ENCODE measurements at places on chromosomes 4 and X. TPM values are rescaled to one million over a fixed set of nuclear protein-coding genes. Genes with fewer than 3 reads are reported as not detected.

GRCh38 chr4:39524161-39524957 is 2.9 kb downstream of the UGDH start:
- no peak overlapping the region for H3K27ac ChIP-seq
- peaks cover 19% of the 10 kb centered on the region for H3K4me1 ChIP-seq
- H3K27me3 ChIP-seq: no peaks in the 10 kb centered on the region
- 0 out of 2 replicates have a peak overlapping the region, but pooled peaks have one; percentile 22 for H3K4me3 ChIP-seq
- H3K36me3 ChIP-seq: peaks cover 14% of the 10 kb centered on the region

GRCh38 chr4:95524729-95525128 is 24.0 kb downstream of the UNC5C start:
- H3K4me3 ChIP-seq: no peak overlapping the region
- H3K4me1 ChIP-seq: peaks cover 13% of the 10 kb centered on the region
- DNase-seq: no peak
- no peak overlapping the region for H3K27ac ChIP-seq
- H3K27me3 ChIP-seq: no peaks in the 10 kb centered on the region
- H3K36me3 ChIP-seq: no peaks in the 10 kb centered on the region

Gene GAB3
- 1.0 TPM for total RNA-seq

- peaks cover 36% of the 10 kb centered on the region for H3K4me1 ChIP-seq
- peak overlapping the region; percentile 26 for H3K27ac ChIP-seq
- no peak for DNase-seq
- no peaks in the 10 kb centered on the region for H3K27me3 ChIP-seq
- H3K36me3 ChIP-seq: peaks cover 14% of the 10 kb centered on the region
- H3K4me3 ChIP-seq: peak overlapping the region; percentile 12
These were observed 94.1 kb upstream of the WDR17 start for GRCh38 chr4:175971388-175972179.

- H3K27me3 ChIP-seq: no peaks in the 10 kb centered on the region
- DNase-seq: no peak
- H3K4me3 ChIP-seq: no peak overlapping the region
These were observed 9.7 kb upstream of the ACSL4 start for GRCh38 chrX:109742722-109743121.

- peaks cover 44% of the 10 kb centered on the region for H3K4me1 ChIP-seq
- peaks cover 7% of the 10 kb centered on the region for H3K27me3 ChIP-seq
- H3K27ac ChIP-seq: no peak overlapping the region
- H3K36me3 ChIP-seq: no peaks in the 10 kb centered on the region
- DNase-seq: no peak
These were observed 3.6 kb upstream of the SPP1 start for GRCh38 chr4:87971866-87972265.

Gene APOOL
- total RNA-seq: 15.0 TPM

DNA sequence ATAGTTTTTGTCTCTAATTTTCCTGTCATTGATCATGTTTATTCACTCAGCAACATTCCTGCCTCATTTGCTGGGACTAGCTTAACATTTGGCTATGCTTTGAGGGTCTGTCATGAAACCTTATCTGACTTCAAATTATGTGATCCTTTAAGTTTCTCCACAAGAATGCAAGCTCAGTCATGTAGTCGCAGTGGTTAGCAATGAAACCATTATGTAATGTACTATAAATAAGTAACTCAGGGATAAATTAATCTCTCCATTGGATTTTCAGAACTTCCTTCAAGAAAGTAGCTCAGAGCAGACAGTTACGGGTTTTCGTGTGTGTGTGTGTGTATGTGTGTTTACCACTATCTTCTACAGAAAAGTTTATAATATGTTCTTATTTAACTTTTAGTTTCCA is 993.6 kb downstream of the ADGRL3 start:
- H3K4me1 ChIP-seq: no peaks in the 10 kb centered on the region
- H3K4me3 ChIP-seq: no peak overlapping the region
- no peak for DNase-seq
- no peaks in the 10 kb centered on the region for H3K36me3 ChIP-seq
- no peak overlapping the region for H3K27ac ChIP-seq

Measured in WTC11 (cell line).